ENCODE measurements at places on chromosomes 16 and 17.
A peak's percentile ranks its signal among the peaks of the same experiment; 100 is the strongest.

GRCh38 chr16:83470416-83470815 lies 337.4 kb upstream of the HSBP1 start:
- no peak for DNase-seq

DNA sequence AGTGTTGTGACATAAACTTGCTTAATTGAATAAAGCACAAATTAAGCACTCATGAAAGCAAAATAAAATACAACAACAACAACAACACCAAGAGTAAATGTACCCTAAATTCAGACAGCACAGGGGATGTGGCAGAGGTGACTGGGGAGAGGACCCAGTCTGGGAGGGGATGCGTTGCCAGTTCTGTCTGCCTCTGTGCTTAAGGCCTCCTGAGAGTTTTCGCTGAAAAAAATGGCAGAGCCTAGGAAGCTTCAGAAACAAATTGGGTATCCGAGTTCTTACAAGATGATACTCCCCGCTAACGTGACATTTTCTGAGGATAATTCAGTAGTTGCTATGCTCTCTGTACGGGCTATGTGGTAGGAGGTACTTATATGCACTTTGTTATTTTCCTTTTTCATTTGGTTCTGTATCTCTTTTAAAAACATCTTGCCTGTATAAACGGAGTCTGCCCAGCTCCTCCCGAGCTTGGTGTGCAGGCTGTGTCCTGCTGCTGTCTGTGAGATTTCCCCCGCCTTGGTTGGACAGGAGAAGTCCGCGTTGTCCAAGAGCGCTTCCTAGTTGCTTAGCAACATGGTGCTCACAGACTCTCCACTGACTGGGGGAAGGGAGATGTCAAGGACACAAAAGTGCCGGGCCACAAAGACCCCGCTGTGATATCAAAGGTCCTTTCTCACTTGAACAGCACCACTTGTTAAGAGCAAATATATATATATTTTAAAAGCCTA lies 134.2 kb upstream of the CPHXL start:
- no peak for DNase-seq

- peak; percentile 76 for DNase-seq
Observed at GRCh38 chr16:17578981-17579874, 108.5 kb upstream of the XYLT1 start.

DNA sequence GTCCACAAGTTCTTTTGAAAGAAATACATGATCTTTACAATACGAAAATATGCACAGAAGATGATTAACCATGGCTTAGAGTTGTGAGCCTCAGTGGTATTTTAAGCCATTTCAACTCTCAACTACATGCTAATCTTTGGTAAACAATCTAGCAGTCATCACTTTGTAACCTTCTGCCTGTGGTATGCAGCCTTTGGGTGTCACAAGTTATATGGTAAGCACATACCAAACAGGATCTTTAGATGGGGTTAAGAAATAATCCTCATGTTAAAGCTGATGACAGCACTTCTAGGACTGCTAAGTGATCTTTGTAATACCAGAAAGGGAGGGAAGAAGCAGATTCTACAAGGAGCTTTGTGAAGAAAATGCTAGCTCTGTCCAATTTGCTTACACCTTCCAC lies 74.3 kb downstream of the CA4 start:
- DNase-seq: no peak

GRCh38 chr17:41648411-41649195 lies 24.2 kb upstream of the KRT17 start:
- peak; percentile 77 for DNase-seq

- DNase-seq: no peak
Observed at GRCh38 chr17:62670202-62670821, 42.8 kb downstream of the MRC2 start.

DNA sequence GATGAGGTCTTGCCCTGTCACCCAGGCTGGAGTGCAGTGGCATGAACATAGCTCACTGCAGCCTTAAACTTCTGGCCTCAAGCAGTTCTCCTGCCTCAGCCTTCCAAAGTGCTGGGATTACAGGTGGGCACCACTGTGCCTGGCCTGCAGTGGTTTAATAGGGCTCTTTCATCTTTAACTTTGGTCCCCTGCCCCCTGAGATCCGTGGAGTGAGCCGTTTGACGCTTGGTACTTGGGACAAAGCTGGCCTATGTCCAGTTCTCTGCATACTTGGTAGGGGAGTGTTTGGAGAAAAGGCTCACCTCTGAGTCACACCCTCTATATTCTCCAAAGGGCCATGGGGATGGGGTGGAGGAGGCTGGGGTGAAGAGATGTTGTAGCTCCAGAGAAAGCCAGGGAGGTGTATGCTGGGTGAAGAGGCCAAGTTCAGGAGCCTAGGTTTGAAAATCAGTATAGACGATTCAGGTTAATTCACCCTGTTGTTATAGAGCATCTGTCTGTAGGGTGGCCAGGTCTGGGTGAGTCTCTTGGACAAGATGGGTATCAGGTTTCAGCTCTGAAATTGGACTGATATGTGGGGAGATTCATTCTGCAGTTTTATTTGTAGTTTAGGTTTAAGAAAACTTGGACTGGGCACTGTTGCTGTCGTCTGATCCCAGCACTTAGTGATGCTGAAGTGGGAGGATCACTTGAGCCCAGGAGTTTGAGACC lies 17.6 kb downstream of the ABCC1 start:
- DNase-seq: no peak

- no peak for DNase-seq
Observed at GRCh38 chr16:8720080-8720966, 45.9 kb downstream of the ABAT start.

DNA sequence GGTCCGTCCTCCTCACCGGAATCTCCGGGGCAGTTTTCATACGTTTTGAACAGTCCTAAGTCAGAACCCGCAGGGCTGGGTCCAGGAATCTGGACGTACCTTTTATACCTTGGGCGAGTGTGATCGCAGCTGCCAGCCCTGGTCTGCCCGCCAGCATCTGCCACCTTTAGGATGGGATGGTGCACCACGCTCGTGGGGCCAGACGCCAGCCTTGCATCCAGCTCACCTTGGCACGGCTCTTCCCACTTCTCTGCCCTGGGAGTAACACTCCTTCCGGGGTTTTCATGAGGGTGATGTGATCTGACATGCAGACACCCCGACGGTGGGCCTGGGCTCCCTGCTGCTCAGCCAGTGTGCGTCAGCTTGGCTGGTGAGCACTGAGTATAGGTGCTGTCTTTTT lies 66.6 kb upstream of the ZNF469 start:
- DNase-seq: no peak

DNA sequence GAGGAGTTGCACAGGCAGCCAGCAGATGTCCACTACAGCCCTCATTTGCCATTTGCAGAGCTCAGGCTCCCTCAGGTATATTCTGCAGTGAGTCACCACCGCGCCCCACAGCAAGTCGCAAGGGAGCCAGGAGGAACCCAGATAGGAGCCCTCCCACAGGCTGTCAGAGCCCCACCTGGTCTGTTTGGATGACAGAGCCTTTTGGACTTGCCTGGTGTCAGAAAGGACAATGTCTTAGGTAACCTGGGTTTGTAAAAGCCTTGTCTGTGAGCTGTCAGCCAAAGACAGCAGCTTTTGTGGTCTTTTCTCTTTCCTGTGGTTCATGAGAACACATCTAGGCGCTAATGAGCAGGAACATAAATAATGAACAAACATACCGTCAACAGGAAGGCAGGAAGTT lies 70.9 kb downstream of the GNAO1 start:
- no peak for DNase-seq

GRCh38 chr17:43033948-43034881 lies 9.2 kb downstream of the RND2 start:
- DNase-seq: no peak

DNA sequence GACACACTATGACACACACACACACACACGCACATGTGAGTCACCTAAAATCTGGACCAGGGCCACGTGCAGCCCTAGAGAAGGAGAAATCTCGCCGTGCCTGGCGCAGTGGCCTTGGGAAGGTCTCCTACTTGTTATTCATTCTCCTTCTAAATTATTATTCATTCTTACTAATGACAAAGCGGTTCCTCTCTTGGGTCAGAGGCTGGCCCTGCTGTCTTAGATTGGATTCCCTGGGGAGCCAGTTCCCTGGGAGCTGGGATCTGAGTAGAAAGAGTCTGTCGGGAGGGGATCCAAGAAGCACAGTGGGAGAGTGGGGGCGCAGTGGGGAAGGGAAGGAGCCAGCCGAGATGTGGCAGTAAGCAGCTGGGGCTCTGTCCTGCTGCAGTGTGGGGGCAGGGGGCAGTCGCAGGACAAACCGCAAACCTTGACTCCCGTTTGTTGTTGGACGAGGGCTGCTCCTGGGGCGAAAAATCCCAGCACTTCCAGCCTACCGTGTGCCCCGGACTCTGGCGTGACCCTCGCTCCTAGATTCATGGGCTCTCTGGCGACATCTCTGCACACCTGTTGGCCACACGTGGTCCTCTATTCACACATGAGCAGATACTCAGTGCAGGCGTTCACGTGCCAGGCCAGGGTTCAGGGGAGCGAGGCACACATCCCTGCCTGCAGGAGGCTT lies 18.7 kb upstream of the JPH3 start:
- DNase-seq: no peak

- DNase-seq: no peak
Observed at GRCh38 chr17:7203391-7203790, 16.2 kb downstream of the DLG4 start.

GRCh38 chr16:85452364-85453193 lies 160.5 kb upstream of the GSE1 start:
- DNase-seq: no peak

DNA sequence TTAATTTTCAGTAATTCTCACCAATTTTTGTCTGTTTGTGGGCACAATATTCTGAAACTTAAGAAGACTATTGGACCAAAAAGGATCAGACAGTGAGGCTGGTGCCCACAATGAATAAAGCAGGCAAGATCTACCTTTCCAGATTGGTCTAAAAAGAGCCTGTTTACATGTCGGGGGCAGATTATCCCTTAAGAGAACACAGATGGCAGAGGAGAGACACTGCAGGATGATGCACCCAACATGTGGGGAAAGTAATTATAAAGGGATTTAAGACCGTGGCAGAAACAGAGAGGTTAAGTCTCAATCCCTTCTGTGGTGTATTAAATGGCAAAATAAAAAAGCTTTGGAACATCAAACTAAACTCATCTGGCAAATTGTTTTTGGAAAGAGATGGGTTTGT lies 331.8 kb upstream of the CDH11 start:
- DNase-seq: no peak

DNA sequence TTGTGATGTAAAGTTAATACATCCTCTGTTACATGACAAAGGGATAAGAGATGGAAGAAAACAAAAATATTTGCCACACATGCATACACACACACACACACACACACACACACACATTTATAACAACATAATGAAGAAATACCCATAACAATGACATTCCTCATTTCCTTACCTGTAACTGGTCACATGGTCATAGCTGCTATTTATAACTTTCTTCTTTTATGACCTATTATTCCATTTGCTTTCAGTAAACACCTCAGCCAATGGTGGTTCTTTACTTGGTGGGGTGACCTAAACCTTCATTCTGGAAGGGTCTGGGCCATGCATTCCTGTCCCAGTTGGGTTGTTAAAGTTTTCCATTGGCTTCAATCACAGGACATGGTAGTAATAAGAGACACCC lies 5.3 kb downstream of the MT2A start:
- DNase-seq: no peak

DNA sequence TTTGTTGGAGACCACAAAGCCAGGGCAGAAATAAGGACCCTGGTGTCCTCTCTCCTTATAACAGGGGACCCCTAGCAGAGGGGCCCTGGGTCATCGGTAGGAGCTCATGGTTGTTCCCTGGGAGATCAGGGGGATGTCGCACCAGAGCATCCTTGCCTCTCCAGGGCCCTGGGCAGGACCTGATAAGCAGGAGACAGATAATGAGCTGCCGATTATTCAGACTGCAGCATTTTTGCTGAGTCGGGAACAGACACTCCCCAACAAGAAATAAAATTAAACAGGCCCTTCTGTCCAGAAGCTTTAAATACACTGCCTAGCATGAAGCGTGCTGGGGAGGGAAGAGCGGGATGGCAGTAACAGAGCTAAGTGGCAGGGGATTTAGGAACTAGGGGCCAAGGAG lies 15.4 kb upstream of the GFAP start:
- DNase-seq: no peak

- no peak for DNase-seq
Observed at GRCh38 chr17:64580384-64581315, 73.9 kb downstream of the CEP95 start.

DNA sequence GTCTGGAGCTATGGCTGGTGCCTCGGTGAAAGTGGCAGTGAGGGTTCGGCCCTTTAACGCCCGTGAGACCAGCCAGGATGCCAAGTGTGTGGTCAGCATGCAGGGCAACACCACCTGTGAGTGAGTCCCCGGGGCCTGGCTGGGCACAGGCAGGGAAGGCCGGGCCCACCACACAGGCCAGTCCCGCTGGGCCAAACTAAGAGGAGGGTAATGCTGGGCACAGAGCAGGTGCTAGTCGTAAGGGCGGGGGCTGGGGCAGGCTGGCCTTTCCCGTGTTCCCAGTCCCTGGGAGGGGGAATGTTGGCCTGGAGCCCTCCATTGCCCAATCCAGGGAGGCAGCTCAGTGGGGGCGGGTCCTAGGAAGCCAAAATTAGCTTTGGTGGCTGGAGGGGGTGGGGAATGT lies 2.5 kb downstream of the KIF1C start:
- DNase-seq: no peak

Measured in stimulated activated CD4-positive, alpha-beta T cell treated with anti-CD3 and anti-CD28 coated beads, Interleukin-12 subunit alpha, Interleukin-12 subunit beta, amount 100 ng/mL, for 48 hours (primary cell).